Sigmoid colon (tissue), 7 donors: ENCODE measurements at places on chromosomes 11 and 22. TPM values are rescaled to one million over a fixed set of nuclear protein-coding genes. Genes with fewer than 3 reads are reported as not detected.

Gene GRIK4
- total RNA-seq, result not detected

Gene APOA5
- total RNA-seq, result not detected

Gene XKR3
- not detected for total RNA-seq

GRCh38 chr11:41954034-41954433 is 494.6 kb upstream of the LRRC4C start:
- no peak for DNase-seq

DNA sequence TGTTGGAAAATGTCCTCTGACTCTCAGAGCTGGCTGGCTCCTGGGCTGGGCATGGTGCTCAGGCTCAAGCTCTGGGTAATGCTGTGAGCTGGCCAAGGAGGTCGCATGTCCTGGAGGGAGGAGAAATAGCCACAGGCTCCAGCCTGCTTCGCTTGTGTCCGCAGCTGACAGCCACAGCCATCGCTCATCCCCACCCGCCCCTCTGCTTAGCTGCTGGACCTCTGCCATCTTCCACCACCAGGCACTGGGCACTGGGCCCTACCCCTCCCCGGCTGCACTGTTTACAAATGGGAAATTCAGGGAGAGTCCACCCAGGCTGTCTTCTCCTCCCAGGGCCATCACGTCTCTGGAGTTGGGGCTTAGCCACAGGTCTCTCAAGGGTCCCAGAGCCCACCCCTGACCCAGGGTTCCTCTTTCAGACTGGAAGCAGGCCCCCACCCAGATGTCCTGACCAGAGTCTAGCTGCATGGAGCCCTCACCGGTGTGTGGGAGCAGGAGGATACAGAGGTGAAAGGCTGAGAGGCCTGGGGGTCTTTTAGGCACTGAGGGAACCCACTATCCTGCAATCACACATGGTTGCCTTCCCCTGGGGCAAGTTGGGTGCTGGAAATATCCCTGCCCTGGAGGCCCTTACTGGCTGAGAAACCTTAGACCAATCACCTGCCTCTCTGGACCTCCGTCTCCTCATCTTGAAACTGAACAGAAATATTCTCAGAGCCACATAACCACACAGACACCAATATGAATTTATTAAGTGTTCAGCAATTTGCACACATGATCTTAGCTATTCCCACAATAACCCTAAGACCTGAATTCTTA is 62.7 kb downstream of the CD82 start:
- peak; percentile 95 for DNase-seq

- no peak for DNase-seq
These were observed 16.7 kb downstream of the TECTA start for GRCh38 chr11:121117788-121118187.

DNA sequence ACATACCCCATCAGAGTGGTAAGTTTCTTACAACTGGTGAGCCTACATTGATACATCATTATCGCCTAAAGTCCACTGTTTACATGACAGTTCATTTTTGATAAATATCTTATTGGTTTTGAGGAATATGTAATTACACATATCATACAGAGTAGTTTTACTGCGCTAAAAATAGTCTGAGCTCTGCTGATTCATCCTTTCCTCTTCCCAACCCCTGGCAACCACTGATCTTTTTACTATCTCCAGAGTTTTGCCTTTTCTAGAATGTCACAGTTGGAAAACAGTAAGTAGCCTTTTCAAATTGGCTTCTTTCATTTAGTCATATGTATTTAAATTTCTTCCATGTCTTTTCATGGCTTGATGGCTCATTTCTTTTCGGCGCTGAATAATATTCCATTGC is 112.8 kb downstream of the LARGE1 start:
- no peak for DNase-seq
